PC-3 (cell line): ENCODE measurements at places on chromosomes 6 and 20.

- DNase-seq, result no peak
These were observed 32.5 kb downstream of the SYNDIG1 start for GRCh38 chr20:24501764-24502556.

- peak; percentile 16 for DNase-seq
These were observed 2.3 kb downstream of the RNF144B start for GRCh38 chr6:18389479-18389878.

DNA sequence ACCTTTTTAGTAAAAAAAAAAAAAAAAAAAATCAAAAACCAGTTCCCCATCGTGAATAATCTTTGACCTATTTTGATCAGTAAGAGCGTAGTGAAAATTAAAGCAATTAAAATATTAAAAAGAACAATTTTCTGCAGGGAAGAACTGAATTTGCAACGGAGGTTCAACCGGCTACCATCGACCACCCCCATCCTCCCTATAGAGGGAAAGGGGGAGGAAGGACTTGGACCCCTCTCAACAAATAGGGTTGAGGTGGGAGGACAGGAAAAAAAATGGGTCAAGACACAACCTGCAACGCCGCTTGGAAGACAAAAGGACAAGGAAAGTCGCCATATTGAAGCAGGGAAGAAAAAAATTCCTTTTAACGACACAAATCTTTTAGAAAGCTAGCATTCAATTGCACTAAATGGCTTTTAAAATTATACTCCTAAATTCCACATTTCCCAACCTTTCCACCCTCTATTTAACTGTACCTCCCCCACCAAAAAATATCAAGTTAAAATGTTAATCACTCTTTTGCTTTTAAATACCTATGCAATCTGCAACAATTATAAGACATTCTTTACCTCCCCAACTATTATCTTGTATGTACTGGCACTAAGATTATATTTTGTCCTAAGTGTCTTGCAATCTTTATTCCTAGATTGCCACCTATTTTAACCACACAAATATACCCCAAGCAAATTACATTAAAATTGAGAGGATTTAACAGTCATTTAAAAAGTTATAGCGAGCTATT, 1.7 kb downstream of the PPP1R10 start:
- DNase-seq, result peak; percentile 65

DNA sequence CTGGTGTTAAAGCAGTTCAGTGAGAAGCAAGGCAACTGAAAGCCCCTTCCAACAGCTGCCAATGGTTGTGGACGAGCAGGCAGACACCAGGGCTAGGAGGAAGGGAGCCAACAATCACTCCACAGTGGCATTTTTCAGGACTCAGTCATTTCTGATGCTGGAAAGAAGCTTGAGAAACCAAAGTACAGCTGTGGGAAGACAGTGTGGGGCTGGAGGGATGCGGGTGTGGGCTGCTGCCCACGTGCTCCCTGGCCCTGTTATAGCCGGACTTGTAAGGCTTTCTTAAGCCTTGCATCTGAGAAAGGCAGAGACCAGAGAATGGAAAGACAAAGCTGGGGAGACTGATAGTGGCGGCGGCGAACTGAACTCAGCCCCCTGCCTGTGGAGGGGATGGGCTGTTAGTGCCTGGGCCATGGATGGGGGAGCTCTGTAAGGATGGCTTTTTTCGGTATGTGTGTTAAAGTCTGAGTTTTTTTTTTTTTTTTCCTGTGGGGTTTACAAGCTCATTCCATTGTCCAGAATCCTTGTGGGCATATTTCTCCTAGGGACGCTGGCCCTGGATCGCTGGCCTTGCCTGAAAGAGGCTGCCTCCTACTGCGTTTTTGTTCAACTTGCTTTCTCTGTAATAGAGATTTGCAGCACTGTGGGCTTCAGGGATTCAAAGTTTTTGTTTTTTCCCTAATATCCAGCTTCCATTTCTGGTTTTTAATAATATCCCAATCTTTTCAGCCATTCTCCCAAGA, 91.7 kb downstream of the GJA10 start:
- DNase-seq, result no peak

GRCh38 chr6:5562277-5562676, 301.0 kb downstream of the FARS2 start:
- DNase-seq, result no peak
